ENCODE measurements at places on chromosomes 5 and 9.

GRCh38 chr9:9133526-9133925, 1333.9 kb upstream of the DMAC1 start:
- DNase-seq = no peak

DNA sequence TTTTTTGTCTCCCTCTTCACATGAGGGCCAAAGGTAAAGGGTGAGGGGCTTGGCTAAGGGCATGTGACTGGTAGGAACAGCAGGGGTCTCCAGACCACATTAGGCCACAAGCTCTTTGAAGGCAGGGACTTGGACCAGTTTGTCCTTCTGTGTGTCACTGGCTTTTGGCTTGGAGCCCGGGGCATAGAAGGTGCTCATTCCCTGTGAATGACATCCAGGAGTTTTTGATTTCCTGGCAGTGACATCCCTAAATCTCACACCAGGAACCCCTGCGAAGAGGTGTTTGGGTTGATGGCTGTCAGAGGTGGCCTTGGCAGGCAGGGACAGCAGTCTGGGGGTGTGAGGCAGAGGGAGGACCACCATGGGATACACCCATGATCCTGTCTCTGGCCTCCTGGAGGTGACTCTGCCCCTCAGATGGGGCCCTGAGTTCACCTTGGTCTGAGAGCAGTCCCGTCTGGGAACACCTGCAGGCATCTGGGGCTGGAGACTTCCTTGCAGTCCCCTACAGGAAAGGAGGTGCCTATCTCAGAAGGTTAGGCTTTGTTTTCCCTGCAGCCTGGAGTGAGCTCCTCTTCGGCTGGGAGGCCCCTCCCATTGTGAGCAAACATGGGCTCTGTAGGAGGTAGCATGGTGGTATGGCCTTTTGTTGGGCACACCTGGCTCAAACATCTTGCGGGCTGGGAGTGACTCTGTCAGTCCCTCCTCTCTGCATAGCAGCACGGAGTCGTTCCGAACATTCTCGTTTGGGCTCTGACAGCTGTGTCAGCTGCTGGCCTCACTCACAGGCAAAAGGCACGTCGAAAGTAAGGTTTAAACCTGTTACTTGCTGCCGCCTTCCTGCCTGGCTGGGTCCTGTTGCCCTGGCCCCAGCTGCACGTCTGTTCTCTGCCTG, 38.6 kb upstream of the PITX1 start:
- peak; percentile 14 for DNase-seq

- no peak for DNase-seq
These were observed 341.4 kb upstream of the ACTBL2 start for GRCh38 chr5:57824047-57824446.

GRCh38 chr9:93814077-93814956, 140.8 kb downstream of the BARX1 start:
- DNase-seq = no peak

DNA sequence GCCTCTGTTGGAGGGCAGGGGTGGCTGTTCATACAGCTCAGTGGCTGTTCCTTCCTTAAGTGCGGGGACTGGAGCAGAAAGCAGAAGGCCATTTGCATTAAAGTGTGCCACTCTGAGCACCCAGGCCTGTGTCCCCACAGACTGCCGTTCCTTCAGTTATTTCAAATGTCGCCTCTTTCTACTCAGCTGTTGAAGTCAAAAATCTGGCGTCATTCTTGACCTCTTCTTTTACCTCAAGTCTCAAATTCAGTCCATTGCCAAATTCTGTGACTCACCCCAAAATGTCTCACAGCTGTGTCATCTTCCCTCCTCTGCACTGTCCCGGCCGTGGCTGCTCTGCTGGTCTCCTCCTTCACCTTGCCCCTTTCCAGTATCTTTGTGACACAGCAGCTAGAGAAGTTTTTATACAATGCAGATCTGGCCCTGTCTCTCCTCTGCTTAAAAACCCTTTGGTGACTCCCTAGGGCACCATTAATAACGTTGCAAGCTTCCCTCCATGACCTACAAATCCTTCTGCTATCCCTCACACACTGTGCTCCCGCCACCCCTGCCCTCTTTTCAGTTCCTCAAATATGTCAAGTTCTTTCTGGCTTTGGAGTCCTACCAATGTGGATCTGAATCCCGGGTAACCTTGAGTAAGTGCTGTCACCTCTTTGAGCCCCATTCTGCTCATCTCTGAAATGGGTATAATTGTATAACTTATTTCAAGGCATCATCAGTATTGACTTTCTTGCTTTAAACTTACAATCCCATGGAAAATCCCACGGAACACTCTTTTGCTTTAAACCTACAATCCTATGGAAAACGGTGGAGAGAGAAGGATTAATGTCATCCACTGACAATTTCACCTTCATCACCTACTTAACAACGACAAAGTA, 98.3 kb upstream of the BOD1 start:
- no peak for DNase-seq

DNA sequence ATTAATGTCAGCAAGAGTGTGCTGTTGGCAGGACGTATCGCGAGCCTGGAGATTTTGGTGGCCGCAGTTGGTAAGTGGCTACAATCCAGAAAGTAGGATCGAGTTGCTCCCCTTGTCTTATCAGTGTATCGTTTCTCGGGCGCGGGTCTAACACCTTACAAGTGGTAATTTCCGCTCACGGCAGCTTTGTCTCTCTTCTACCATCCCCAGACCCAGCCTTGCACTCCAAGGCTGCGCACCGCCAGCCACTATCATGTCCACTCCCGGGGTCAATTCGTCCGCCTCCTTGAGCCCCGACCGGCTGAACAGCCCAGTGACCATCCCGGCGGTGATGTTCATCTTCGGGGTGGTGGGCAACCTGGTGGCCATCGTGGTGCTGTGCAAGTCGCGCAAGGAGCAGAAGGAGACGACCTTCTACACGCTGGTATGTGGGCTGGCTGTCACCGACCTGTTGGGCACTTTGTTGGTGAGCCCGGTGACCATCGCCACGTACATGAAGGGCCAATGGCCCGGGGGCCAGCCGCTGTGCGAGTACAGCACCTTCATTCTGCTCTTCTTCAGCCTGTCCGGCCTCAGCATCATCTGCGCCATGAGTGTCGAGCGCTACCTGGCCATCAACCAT, 1.1 kb downstream of the PTGER4 start:
- DNase-seq = no peak

DNA sequence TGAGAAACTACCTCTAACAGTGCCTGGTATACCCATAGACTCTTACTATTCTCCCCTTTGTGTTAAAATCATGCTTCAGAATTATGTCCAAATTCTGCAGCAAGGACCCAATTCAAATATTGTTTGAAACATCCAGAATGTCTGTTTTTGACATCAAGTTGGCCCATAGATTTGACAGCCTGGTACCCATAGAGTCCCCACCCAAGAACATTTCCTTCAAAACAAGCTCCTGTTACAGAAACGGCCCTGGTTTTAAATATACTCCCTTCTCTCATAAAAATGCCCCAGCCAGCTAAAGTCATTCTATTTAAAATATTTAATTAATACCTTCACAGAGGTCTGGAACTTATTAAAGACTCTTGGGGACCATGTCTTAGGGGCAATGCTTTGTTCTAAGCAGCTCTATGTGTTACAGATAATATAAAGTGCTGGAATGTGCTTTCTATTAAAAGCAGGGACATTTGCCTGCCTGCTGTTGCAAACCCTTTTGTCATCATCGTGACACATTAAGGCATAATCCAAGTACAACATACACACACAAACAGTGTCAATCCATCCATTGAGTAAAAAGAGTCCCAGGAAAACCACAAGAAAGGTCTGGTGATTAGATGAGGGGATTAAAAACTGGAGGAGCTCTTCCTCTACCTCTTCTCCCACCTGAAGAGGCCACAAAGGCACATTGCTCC, 321.7 kb downstream of the MLLT3 start:
- DNase-seq = no peak

- DNase-seq = peak; percentile 53
These were observed 22.7 kb downstream of the GRIA1 start for GRCh38 chr5:153513156-153513555.

GRCh38 chr5:157088342-157088990, 20.4 kb downstream of the HAVCR2 start:
- no peak for DNase-seq

DNA sequence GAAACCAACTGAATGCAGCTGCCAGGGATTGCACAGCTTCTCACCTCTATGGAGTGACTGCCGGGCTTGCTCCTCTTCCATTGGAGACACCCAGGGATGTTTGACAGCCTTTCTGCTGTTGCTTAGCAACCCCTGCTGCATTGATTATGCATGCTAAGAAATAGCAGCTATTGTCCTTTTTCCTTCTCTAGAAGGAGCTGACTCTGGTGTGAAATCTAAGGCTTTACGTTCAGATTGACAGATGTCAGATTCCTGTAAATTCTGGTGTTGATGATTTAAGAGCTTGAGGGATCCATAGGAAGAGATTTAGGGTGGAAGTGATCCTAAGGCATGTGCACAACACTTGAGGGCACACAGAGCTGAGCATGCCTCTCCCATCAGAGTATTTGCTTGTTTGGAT, 267.7 kb downstream of the NTRK2 start:
- no peak for DNase-seq

GRCh38 chr9:120394058-120394669, 185.8 kb downstream of the CDK5RAP2 start:
- DNase-seq = no peak

DNA sequence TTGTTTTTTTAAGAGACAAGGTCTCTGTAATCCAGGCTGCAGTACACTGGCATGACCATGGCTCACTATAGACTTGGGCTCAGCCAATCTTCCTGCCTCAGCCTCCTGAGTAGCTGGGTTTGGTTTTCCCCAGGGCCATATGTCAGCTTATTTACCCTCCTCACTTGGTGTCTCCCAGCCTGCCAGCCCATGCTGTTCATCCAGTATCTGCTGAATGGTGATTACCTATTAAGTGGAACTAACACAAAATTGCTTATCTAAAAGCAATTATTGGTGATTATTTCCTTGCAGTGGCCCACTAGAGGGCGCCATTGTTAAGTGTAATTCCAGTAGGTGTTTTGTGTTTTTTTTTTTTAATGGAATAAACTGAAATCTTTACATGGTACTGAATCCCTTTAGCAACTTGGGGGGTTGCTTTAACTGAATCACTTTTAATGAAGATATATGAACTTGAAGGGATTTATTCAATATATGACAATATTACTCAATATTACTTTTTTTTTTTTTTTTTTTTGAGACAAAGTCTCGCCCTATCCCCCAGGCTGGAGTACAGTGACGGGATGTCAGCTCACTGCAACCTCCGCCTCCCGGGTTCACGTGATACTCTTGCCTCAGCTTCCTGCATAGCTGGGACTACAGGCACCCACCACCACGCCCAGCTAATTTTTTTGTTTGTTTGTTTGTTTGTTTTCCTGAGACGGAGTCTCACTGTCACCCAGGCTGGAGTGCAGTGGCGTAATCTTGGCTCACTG, 13.8 kb downstream of the EXOSC2 start:
- DNase-seq = peak; percentile 77

GRCh38 chr5:6487081-6487480, 38.4 kb downstream of the UBE2QL1 start:
- DNase-seq = no peak

DNA sequence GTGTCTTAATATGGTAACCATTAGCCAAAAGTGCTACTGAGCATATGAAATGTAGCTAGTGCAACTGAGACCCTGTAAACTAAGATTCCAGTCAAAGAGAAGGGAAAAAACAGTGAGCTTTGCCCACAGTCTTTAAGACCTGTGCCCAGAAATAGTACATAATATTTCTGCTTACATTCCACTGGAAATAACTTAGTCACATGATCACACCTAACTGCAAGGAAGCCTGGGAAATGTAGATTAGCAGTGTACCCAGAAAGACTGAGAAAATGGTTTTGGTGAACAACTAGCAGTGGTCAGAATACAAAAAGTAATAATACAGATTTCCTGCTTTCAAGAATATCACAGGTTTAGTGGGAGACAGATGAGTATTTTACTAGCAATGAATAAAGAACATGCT, 2.5 kb upstream of the CPLANE1 start:
- no peak for DNase-seq

- no peak for DNase-seq
These were observed 22.3 kb downstream of the TCF7 start for GRCh38 chr5:134136771-134137170.

GRCh38 chr9:19358701-19359100, 21.3 kb downstream of the RPS6 start:
- no peak for DNase-seq

GRCh38 chr5:56518820-56519219, 285.7 kb upstream of the ANKRD55 start:
- no peak for DNase-seq

- peak; percentile 69 for DNase-seq
These were observed at the start of gene SEMA5A for GRCh38 chr5:9545992-9546851. Gene SEMA5A (minus strand): TSS chr5:9546075. CDS start chr5:9379946, 166,129 bp downstream.

GRCh38 chr5:9582406-9582805, 36.5 kb upstream of the SEMA5A start:
- DNase-seq = no peak

DNA sequence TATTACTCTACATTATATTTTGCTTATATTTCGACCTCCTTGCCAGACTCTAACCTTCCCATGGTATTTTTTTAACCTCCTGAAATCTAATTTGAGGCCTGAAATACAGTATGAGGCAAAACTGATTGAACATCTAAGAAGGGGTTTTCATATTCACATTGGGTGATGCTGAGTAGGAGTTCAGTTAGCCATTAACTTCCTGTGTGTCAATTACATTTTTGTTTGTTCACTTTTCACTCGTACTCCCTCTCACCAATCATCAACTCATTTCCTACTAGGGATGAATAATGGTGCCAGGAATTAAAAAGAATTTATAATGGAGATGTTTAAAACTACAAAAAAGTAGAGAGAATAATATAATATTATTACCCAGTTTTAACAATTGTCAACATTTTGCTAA, 27.6 kb upstream of the GLRA1 start:
- DNase-seq = no peak

DNA sequence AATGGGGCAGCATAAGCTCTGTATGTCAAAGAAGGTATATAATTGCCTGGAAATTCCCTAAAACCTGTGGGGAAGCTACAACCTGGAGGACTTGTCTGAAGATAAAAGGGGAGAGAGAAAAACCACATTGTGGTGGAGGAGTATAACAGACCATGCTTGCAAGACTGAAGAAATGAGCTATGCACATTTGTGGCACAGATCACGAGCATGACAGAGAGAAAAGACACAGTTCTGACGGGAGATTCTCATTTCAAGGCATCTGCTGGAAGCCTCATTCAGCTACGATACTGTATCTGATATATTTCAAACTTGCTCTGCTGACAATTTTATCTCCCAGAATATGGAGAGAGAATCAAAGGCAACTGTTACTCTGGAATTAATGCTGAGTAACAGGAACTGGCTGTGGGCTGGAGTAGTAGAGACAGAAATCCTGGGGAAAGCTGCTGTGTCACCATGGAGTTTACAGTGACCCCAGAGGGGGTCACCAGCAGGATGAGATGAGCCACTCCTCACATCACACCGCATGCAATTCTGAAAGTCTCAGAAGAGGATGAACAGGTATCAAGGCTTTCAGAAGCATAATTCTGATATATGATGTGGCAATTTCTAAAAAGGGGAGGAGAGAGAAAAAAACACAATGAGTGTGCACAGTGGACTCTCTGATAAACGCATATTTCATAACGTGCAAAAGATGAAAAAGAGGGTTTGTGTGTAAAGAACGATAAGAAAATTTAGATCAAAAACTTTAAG, 528.8 kb downstream of the IRX1 start:
- DNase-seq = no peak

GRCh38 chr5:155430192-155430591, 416.6 kb downstream of the KIF4B start:
- no peak for DNase-seq
